Tibial nerve (tissue), 4 donors: ENCODE measurements at places on chromosomes 11 and 22. TPM values are rescaled to one million over a fixed set of nuclear protein-coding genes. Genes with fewer than 3 reads are reported as not detected.

ROBO4 gene
- total RNA-seq: 22.7 TPM

- no peaks in the 10 kb centered on the region for H3K36me3 ChIP-seq
- peak overlapping the region; percentile 91 for H3K27ac ChIP-seq
- H3K27me3 ChIP-seq: no peaks in the 10 kb centered on the region
- H3K4me1 ChIP-seq: peaks cover 51% of the 10 kb centered on the region
- DNase-seq: no peak
- no peak overlapping the region for H3K4me3 ChIP-seq
Observed at GRCh38 chr22:37552524-37553163, 7.6 kb upstream of the CDC42EP1 start.

DNA sequence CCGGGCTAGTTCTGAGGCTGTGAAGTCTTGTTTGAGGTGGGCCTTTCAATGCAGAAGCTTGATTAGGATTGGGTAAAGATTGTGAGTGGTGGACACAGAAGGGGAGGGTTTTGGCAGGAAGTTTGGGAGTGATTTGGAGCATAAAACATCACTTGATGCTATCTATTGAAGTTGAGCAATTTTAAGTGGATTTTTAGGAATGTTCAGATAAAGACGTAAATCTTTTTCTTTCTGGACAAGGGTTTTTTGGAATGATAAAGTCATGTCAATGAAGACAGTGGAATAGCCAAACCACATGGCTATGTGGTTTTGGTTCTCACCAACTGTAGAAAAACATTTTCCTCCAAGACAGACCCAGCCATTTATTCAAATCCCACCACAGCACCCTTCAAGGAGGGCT is 111.2 kb upstream of the SNX19 start:
- DNase-seq: no peak
- no peaks in the 10 kb centered on the region for H3K4me1 ChIP-seq
- H3K27ac ChIP-seq: no peak overlapping the region
- no peaks in the 10 kb centered on the region for H3K27me3 ChIP-seq
- no peaks in the 10 kb centered on the region for H3K36me3 ChIP-seq

DNA sequence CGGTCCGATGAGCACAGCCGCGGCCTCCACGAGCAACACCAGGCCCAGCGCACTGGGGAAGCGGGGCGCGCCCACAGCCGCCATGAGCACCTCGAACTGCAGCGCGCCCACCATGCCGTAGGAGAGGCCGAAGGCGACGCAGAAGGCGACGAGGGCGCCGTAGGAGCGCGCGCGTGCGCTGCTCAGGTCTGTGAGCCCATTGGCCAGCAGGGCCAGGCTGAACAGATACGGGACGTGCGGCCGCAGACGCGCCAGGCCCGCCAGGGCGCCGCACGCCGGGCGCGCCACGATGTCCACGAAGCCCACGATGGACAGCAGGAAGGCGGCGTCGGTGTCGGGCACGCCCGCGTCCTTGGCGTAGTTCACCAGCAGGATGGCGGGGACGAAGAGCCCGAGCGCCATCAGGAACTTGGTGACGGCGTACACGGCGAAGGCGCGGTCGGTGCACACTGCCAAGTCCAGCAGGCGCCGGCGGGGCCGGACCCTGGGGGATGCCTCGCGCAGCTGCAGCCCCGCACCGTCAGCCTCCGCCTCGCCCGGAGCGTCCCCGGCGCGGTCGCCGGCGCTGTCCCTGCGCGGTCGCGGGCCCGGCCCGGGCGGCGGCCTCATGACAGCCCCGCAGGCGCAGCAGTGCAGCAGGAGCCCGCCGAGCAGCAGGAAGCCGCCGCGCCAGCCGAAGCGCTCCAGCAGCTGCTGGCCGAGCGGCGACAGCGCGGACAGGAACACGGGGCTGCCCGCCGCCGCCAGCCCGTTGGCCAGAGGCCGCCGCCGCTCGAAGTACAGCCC is 2.9 kb downstream of the SLC16A8 start:
- DNase-seq: no peak
- no peaks in the 10 kb centered on the region for H3K36me3 ChIP-seq
- peaks cover 24% of the 10 kb centered on the region for H3K27me3 ChIP-seq
- peak overlapping the region; percentile 62 for H3K27ac ChIP-seq
- H3K4me1 ChIP-seq: peaks cover 6% of the 10 kb centered on the region
- H3K4me3 ChIP-seq: peak overlapping the region; percentile 46

GRCh38 chr11:107590460-107591377 is at the start of gene ELMOD1:
Gene ELMOD1, plus strand, starts transcription at chr11:107591147. Its CDS starts 27,043 bp downstream, at chr11:107618190.
- no peaks in the 10 kb centered on the region for H3K4me1 ChIP-seq
- H3K36me3 ChIP-seq: no peaks in the 10 kb centered on the region
- no peak within 1 kb of the TSS for H3K27ac ChIP-seq
- H3K27me3 ChIP-seq: no peaks in the 10 kb centered on the region

DNA sequence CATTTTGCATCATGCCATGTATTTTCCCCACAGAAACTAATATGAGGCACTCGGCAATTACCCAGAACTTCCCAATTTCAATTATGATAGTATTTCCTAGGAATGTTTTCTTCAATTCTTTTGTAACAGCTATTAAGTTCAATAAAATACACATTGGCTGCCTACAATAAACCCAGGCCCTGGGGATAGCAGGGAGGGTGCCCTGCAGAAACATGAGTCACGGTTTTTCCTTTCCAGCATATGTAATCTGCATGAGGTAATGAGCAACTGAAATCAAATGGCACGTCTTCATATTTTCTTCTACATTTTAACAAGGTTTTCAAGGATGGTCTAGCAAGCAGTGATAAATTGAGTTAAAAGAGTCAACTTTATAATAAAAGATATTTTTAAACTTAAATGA is 32.0 kb downstream of the GUCY1A2 start:
- peak overlapping the region; percentile 15 for H3K27ac ChIP-seq
- no peaks in the 10 kb centered on the region for H3K4me1 ChIP-seq
- H3K4me3 ChIP-seq: no peak overlapping the region

MRGPRE gene
- total RNA-seq: not detected

GRCh38 chr11:6538456-6538855 is 41.4 kb downstream of the DNHD1 start:
- no peak overlapping the region for H3K4me3 ChIP-seq
- no peaks in the 10 kb centered on the region for H3K27me3 ChIP-seq
- H3K27ac ChIP-seq: no peak overlapping the region

NEFH gene
- 0.78 TPM for total RNA-seq

- H3K36me3 ChIP-seq: no peaks in the 10 kb centered on the region
- H3K4me1 ChIP-seq: peaks cover 11% of the 10 kb centered on the region
- no peaks in the 10 kb centered on the region for H3K27me3 ChIP-seq
- DNase-seq: no peak
- peak overlapping the region; percentile 89 for H3K27ac ChIP-seq
Observed at GRCh38 chr22:19291218-19291579, 320 bp downstream of the CLTCL1 start.

DNA sequence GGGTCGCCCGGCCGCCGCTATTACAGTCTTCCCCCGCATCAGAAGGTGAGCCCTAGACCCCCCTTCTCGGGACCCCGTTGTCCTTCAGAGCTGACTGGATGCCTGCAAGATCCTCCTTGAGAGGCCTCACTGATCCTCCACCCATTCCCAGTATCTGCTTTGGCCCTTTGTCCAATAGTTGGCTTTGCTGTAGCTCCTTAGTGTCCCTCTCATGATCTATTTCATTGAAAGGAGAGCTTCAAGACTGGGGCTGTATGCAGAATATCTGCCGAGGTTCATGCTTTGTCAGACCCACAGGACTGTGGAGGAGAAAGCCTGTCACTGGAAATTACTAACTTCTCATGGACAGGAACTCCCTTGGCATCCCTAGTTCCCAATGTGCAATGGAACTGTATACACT is 499 bp downstream of the DLAT start:
- no peak for DNase-seq
- no peaks in the 10 kb centered on the region for H3K4me1 ChIP-seq
- no peaks in the 10 kb centered on the region for H3K27me3 ChIP-seq

- H3K27ac ChIP-seq: no peak overlapping the region
- DNase-seq: peak; percentile 77
- no peak overlapping the region for H3K4me3 ChIP-seq
- no peaks in the 10 kb centered on the region for H3K27me3 ChIP-seq
- no peaks in the 10 kb centered on the region for H3K36me3 ChIP-seq
- no peaks in the 10 kb centered on the region for H3K4me1 ChIP-seq
Observed at GRCh38 chr22:23128269-23129108, 13.3 kb downstream of the RSPH14 start.

OSBPL5 gene
- total RNA-seq: 58.8 TPM

DNA sequence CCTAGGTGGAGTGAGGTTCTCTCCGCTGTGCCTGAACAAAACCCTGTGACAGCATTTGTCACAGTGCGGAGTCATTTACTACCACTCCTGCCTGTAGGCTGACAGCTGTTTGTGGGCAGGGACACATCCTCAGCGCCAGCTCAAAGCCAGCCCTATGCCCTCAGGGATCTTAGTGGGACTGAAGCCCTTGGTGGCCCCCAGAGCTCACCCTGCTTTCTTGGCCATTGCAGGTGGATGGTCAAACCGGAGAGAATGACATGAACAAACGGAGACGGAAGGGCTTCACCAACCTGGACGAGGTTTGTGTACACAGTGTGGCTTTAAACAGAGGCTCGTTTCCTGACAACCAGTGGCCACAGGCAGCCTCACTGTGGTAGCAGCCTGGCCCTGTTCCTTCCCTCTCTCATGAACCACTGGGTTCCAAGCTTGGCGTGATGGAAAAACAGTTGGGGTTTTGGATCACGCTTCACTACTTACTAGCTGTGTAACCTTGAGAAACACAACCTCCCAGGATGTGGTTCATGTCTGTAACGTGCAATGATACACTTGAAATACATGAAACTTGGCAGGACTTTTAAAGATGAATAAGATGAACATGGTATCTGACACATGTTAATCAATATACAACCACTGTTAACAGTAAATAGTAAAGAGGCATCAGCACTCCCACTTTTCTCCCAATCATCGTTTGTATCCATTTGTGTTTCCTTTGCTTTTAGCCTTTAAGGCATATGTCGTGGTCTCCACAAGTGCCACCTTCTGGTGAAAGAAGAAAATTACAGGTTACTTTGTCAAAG is 125.8 kb downstream of the MICAL2 start:
- peak; percentile 41 for DNase-seq
- no peaks in the 10 kb centered on the region for H3K27me3 ChIP-seq
- H3K4me3 ChIP-seq: no peak overlapping the region
- H3K27ac ChIP-seq: peak overlapping the region; percentile 85

TRIM6 gene
- total RNA-seq: 3.1 TPM

TESMIN gene
- total RNA-seq: not detected

DNA sequence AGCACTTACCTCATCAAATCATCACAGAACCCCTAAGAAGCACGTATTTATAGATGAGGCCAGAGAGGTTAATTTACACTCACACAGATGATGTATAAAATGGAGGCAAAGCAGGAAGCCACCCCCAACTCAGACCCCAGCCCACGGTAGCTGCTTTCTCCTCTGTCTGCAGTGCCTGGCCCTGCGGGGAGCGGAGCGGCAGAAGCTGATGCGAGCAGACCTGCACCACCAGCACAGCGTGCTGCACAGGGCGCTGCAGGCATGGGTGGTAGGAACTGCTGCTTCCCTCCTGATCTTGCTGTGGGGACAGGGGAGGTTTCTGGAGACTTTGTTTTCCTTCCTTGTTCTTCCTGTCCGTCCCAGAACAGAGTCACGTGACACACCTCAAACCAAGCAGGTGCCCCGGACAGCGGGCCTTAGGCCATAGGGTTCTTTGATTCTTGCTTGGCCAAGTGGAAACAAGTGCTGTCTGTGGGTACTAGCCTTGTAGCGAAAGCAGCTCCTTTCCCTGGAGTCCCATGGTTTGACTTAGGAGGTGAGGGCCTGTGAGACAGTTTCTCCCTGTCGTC is 57.8 kb downstream of the PISD start:
- no peak overlapping the region for H3K27ac ChIP-seq
- peaks cover 76% of the 10 kb centered on the region for H3K36me3 ChIP-seq
- H3K4me3 ChIP-seq: no peak overlapping the region
- H3K4me1 ChIP-seq: no peaks in the 10 kb centered on the region
- H3K27me3 ChIP-seq: no peaks in the 10 kb centered on the region
- no peak for DNase-seq

GRCh38 chr11:64726867-64727530 is 4.0 kb upstream of the NRXN2 start:
- no peak overlapping the region for H3K4me3 ChIP-seq
- no peak for DNase-seq
- peaks cover 3% of the 10 kb centered on the region for H3K36me3 ChIP-seq
- H3K4me1 ChIP-seq: peaks cover 5% of the 10 kb centered on the region
- peaks cover 13% of the 10 kb centered on the region for H3K27me3 ChIP-seq

GRCh38 chr11:99766811-99767210 is 746.1 kb downstream of the CNTN5 start:
- H3K27ac ChIP-seq: no peak overlapping the region
- no peak for DNase-seq
- H3K4me3 ChIP-seq: no peak overlapping the region
- no peaks in the 10 kb centered on the region for H3K36me3 ChIP-seq
- H3K4me1 ChIP-seq: no peaks in the 10 kb centered on the region

ELMOD1 gene
- 0.30 TPM for total RNA-seq

DNA sequence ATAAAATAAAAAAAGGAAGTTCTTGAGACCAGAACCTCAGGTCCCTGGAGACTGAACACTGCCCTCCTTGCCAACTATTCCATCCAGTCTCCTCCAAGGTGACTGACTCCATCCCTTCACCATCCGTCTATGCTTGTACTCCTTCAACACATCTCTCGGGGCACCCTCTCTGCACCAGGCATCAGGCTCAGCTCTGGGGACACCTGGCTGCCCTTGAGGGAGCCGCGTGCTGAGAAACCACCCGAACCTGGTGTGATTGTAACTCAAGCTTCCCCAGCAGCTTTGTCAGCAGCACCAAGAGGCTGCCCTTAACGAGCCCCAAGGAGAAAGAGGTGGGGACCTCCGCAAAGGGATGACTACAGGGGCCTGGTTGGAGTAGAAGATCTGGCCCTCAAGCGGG is 1.7 kb downstream of the PTPN5 start:
- no peak for DNase-seq
- no peaks in the 10 kb centered on the region for H3K4me1 ChIP-seq
- H3K4me3 ChIP-seq: no peak overlapping the region
- no peaks in the 10 kb centered on the region for H3K36me3 ChIP-seq

F2 gene
- total RNA-seq: not detected
